Mesenteric fat pad (tissue), 1 donor: ENCODE measurements at places on chromosomes 11 and 22. TPM values are rescaled to one million over a fixed set of nuclear protein-coding genes. Genes with fewer than 3 reads are reported as not detected.

Gene NUP160
- 34.2 TPM for total RNA-seq

Gene TRIM49
- not detected for total RNA-seq

Gene SCN4B
- total RNA-seq, result 2.3 TPM

Gene DMC1
- 0.22 TPM for total RNA-seq

Gene NR1H3
- 73.2 TPM for total RNA-seq

Gene CARD10
- 10.8 TPM for total RNA-seq

Gene CPT1B
- 10.4 TPM for total RNA-seq
